Stimulated activated CD4-positive, alpha-beta T cell treated with anti-CD3 and anti-CD28 coated beads, Interleukin-1b, Interleukin-23, amount 100 ng/mL, for 1 hour (primary cell): ENCODE measurements at places on chromosomes 11 and 22.

- no peak for DNase-seq
Measured at GRCh38 chr22:27113211-27113635, 455.8 kb downstream of the MIAT start.

DNA sequence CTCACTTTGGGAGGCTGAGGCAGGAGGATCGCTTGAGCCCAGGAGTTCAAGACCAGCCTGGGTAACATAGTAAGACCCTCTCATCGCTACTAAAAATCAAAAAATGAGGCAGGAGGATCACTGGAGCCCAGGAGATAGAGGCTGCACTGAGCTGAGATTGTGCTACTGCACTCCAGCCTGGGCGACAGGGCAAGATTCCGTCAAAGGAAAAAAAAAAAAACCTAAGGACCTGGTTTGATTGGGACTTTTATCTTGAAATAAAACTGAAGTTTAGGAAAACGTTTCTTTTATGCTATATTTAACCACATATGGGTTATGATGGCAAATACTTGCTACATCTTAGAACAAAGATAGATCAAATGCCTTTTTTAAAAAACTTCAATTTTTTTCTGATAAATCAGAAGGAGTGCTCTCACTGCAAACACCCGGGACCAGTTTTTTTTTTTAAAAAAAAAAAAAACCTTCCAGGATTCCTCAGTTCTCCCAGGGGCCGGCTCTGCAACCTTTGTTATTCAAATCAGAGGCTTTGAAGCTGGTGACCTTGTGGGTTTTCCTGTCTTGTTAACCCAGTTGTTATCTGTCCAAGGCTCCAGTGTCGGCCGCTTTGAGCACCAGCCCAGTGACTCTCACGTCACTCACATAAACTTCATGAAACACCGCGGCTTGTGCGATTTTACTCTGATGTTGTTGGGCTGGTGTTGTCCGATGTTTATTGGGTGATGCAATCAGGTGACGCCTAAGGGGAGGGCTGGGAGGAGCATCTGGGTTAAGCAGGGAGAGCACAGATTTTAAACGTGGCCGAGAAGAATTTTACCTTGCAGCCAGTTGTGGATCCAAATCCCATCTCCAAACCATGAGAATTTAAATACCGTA is 24.7 kb upstream of the SLC22A12 start:
- DNase-seq = no peak

- no peak for DNase-seq
Measured at GRCh38 chr11:71481101-71481960, 28.3 kb downstream of the NADSYN1 start.

GRCh38 chr11:69866648-69867047 is 47.4 kb upstream of the FGF3 start:
- no peak for DNase-seq

GRCh38 chr11:45142241-45143055 is 4.0 kb upstream of the PRDM11 start:
- no peak for DNase-seq

DNA sequence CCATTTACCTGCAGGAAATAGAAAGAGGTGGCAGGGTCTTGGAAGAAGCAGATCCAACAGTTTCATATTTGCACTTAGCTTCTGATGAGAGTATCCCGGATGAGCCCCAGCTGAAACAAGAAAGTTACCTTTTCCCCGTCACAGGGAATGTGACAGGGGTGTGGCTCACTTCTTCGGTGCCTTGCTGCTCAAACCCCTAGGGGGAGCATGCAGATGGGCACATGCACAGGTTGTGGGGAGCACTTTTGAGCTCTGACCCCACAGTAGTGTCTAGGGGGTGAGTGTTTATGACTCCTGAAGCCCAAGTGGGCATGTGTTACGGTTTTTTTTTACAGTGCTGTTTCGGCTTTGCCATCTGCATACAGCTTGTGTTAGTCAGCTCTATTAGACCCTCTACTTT is 1221.0 kb downstream of the JRKL start:
- DNase-seq = no peak

GRCh38 chr22:31839986-31840385 is 86.2 kb downstream of the DEPDC5 start:
- no peak for DNase-seq

DNA sequence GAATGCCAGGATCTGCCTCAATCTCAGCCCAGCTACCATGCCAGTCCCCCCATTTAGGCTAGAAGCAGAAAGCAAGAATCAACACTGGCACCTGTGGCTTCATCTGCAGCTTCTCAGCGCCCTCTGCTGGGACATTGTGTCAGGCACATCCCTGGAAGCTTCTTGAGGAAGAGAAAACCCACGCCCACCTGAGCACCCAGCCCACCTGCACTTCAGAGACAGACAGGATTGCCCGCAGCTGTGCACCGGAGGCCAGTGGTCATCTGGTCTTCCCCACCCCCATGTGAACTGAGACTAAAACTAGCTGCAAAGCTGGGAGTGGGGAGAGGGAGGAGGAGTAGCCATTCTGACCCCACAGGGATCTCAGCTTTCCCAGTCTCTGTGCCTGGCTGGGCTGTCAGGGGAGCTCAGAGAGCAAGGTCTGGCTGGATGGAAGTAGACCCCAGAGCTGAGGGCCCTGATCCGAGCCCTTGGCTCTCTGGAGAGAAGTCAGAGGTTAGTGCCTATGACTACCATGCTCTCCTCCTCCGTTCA is 66.8 kb downstream of the FEZ1 start:
- DNase-seq = peak; percentile 15

GRCh38 chr22:30293026-30293425 is 3.7 kb upstream of the CASTOR1 start:
- DNase-seq = no peak

DNA sequence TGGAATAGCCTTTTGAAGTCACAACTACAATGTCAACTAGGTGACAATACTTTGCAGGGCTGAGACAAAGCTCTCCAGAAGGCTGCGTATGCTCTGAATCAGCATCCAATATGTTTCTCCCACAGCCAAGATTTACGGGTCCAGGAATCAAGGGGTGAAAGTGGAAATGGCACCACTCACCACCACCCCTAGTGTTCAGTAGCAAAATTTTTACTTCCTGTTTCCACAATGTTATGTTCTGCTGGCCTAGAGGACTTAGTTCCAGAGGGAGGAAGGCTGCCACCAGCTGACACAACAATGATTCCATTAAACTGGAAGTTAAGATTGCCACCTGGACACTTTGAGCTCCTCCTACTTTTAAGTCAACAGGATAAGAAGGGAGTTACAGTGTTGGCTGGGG is 68.5 kb upstream of the MPEG1 start:
- no peak for DNase-seq

DNA sequence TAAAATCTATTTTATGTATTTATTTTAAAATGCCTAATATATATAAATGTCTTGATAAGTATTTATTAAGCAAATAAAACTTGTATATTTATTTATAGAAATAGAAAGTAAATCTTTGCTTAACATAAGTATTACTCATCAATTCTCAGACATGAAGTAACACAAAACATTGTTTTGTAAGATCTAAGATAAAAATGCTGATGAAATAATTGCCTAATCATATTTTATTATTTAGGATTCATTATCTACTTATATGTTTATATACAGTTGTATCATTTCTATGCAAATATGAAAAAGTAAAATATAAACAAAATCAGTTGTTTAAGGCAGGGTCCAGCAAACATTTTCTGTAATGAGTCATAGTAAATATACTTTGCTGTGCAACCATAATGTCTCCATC is 507.8 kb upstream of the CNTN5 start:
- no peak for DNase-seq

DNA sequence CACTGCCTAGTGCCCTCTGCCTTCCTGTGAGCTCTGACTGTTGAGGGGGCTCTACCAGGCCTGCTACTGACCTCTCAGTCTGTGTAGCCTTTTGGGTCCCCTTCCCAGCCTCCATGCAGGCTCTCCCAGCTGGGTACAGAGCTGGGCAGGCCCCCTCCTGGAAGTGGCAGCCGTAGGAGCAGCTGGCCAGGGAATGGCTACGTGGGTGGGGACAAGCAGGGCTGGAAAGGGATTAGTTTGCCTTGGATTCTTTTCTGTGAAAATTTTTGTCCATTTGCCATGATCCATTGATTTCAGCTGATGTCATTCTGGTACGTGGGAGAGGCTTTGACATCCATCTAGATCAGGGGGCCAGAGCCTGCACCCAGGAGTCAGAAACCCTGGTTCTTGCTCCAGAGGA is 23.9 kb upstream of the NECTIN1 start:
- no peak for DNase-seq

GRCh38 chr11:68383976-68384501 is 71.6 kb downstream of the LRP5 start:
- peak; percentile 46 for DNase-seq

DNA sequence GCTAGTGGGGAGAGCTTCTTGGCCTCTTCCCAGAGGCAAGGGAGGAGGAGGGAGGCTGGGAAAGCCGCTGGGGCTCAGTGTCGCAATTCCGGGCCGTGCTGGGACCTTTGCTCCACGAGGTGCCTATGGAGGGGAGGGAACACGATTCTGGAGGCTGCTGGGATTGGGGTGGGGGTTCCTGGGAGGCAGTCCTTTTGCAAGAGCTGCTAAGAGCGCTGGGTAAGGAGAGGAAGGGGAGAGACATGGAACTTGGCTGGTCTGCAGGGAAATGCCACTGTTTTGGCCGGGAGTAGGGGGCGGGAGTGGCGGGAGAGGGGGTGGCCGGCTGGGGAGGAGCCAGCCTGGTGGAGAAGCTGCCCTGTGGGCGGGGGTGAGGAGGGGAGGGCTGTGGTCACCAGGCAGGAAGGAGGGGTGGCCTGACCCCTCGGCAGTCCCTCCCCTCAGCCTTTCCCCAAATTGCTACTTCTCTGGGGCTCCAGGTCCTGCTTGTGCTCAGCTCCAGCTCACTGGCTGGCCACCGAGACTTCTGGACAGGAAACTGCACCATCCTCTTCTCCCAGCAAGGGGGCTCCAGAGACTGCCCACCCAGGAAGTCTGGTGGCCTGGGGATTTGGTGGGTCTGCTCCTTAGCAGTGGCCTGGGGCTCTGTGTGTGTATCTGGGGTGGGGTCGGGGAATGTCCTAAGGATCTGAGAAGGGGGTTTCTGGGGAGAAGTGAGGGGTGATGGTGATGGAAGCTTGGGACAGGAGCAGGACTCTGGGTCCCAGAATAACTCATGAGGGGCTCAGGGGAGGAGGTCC is at the start of gene NR1H3:
Gene NR1H3, plus strand, starts transcription at position 480 of the 800 bp plus-strand sequence. CDS start 1,221 bp downstream, outside the sequence.
- DNase-seq = no peak

DNA sequence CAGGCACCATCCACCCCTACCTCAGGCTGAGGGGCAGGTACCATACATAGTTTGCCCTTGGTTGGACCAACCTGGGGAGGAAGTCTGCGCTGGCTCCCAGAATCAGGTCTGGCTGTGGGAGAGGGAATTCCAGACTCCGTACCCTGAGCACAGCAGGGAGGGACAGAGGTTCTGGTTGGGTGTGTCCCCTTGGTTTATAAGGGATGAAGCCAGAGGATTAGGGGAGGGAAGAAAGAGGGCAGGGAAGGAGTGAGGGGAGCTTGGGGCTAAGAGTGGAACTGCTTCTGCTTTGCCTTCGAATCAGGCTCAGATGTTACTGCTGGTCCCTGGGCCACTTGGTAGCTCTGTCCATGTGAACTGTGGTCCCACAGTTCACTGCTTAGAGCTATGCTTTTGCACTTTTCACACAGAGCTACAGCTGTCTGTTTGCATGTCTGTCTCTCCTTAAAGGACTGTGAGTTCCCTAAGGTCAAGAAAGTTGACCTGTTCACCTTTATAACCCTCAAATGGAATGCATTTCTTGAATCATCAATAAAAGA is 9.2 kb downstream of the MMP20 start:
- no peak for DNase-seq

GRCh38 chr11:109422870-109423465 is 978 bp downstream of the C11orf87 start:
- no peak for DNase-seq

DNA sequence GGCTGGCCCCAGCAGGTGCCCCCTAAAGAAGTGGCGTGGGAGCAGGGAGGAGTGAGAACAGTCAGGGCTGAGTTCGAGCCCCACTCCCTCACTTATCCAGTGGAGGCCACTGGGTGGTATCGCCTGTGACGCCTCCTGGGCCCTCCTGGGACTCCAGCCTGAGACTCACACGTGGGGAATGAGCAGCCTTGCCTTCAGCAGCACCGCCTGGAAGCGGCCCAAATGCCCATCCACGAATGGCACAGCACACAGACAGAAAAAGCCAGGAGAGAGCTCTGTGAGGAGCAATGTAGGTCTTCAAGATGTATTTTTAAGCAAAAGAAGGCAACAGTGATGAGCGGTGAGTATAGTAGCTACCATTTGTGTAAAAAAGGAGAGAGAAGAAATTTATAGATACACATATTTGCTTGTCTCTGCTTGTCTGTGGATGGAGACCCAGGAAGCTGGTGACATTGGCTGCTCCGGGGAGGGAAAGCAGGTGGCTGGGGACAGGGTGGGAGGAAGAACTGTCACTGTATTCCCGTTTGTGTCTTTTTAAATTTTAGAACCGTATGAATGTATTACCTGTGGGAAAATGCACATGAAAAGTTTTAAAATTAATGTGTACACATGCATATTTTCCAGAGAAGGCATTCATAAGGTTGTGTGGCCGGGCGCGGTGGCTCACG is 13.2 kb downstream of the KCNJ4 start:
- DNase-seq = no peak

- DNase-seq = no peak
Measured at GRCh38 chr22:22954656-22955055, 67.0 kb downstream of the IGLL5 start.

GRCh38 chr22:41976961-41977566 is 7.8 kb downstream of the SEPTIN3 start:
- no peak for DNase-seq

- no peak for DNase-seq
Measured at GRCh38 chr22:27226666-27227065, 569.3 kb downstream of the MIAT start.

DNA sequence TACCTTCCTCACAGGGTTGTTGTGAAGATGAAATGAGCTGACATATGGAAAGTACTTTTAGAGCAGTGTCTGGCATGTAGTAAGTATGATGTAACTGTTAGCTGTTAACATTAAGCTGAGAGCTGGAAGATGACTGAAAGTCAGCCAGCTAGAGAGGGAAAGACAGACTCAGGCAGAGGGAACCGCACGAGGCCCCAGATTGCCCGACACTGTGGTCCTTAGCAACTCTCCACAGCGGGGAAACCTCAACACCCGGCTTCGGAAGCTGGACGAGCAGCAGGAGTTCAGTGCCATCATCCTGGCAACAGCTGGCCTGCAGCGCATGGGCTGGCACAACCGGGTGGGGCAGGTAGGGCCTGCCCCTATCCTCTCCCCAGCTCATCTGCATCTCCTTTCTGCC is 6.5 kb downstream of the HMBS start:
- DNase-seq = no peak

GRCh38 chr22:24289741-24290163 is 19.1 kb downstream of the SPECC1L start:
- DNase-seq = no peak
